ENCODE measurements at places on chromosomes 13 and 19. TPM values are rescaled to one million over a fixed set of nuclear protein-coding genes. Genes with fewer than 3 reads are reported as not detected.
A peak's percentile ranks its signal among the peaks of the same experiment; 100 is the strongest.

- peaks cover 12% of the 10 kb centered on the region for H3K27me3 ChIP-seq
- peaks cover 13% of the 10 kb centered on the region for H3K4me1 ChIP-seq
- H3K36me3 ChIP-seq = peaks cover 22% of the 10 kb centered on the region
- peak overlapping the region; percentile 87 for H3K27ac ChIP-seq
- peak; percentile 78 for DNase-seq
Measured at GRCh38 chr19:12880551-12881171, 588 bp downstream of the DNASE2 start.

GRCh38 chr13:108987517-108987916 is 358.1 kb downstream of the MYO16 start:
- H3K27me3 ChIP-seq = peaks cover 4% of the 10 kb centered on the region
- H3K4me3 ChIP-seq = no peak overlapping the region
- no peak for DNase-seq
- H3K36me3 ChIP-seq = no peaks in the 10 kb centered on the region
- no peaks in the 10 kb centered on the region for H3K4me1 ChIP-seq

- H3K36me3 ChIP-seq = peaks cover 43% of the 10 kb centered on the region
- H3K27me3 ChIP-seq = no peaks in the 10 kb centered on the region
- no peak overlapping the region for H3K27ac ChIP-seq
- DNase-seq = no peak
- H3K4me1 ChIP-seq = peaks cover 84% of the 10 kb centered on the region
- H3K4me3 ChIP-seq = no peak overlapping the region
Measured at GRCh38 chr19:8456064-8456463, 11.3 kb downstream of the HNRNPM start.

The TUBA3C gene
- not detected for total RNA-seq

- no peaks in the 10 kb centered on the region for H3K36me3 ChIP-seq
- H3K4me1 ChIP-seq = peaks cover 7% of the 10 kb centered on the region
- H3K27me3 ChIP-seq = peaks cover 94% of the 10 kb centered on the region
- no peak overlapping the region for H3K27ac ChIP-seq
- H3K4me3 ChIP-seq = no peak overlapping the region
- DNase-seq = no peak
Measured at GRCh38 chr13:94703271-94703670, 9.1 kb downstream of the SOX21 start.

DNA sequence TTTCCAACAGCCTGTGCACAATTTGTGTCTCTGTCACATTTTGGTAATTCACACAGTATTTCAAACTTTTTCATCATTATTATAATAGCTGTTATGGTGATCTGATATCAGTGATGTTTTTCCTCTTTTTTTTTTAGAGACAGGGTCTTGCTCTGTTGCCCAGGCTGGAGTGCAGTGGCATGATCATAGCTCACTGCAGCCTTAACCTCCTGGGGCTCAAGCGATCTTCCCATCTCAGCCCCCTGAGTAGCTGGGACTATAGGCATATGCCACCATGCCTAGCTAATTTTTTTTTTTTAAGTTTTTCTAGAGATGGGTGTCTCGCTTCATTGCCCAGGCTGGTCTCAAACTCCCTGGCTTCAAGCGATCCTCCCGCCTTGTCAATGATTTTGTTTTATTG is 5.8 kb downstream of the MARK4 start:
- H3K36me3 ChIP-seq = no peaks in the 10 kb centered on the region
- peaks cover 24% of the 10 kb centered on the region for H3K4me1 ChIP-seq

- H3K4me3 ChIP-seq = no peak overlapping the region
- DNase-seq = no peak
- H3K27ac ChIP-seq = no peak overlapping the region
- H3K36me3 ChIP-seq = peaks cover 79% of the 10 kb centered on the region
- H3K4me1 ChIP-seq = peaks cover 22% of the 10 kb centered on the region
- H3K27me3 ChIP-seq = no peaks in the 10 kb centered on the region
Measured at GRCh38 chr19:58548859-58549663, 5.2 kb downstream of the TRIM28 start.
